Muscle of leg (tissue), 16 donors: ENCODE measurements at places on chromosomes 1 and 21. TPM values are rescaled to one million over a fixed set of nuclear protein-coding genes. Genes with fewer than 3 reads are reported as not detected.

DNA sequence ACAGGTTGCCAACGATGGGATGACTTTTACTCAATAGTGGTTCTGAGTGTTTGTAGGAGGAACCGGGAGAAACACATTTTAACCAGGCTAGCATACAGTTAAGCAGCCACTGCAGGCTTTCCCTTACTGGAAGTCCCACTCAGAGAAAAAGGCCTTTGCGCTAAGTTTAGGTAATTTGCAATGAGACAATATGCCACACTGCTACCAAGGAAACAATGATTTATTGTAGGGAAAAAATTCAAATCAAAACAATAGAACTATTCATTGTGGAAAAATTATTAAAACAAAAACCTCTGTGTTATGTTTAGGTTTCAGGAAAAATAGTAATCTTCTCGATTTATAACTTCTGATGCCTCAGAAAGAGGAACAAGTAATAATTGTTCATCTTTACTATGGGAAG is 51.4 kb upstream of the CR2 start:
- DNase-seq = no peak

GRCh38 chr1:10117865-10118264 is 85.1 kb downstream of the UBE4B start:
- DNase-seq = no peak

GRCh38 chr21:42665026-42665425 is 11.6 kb downstream of the PDE9A start:
- DNase-seq = no peak

DNA sequence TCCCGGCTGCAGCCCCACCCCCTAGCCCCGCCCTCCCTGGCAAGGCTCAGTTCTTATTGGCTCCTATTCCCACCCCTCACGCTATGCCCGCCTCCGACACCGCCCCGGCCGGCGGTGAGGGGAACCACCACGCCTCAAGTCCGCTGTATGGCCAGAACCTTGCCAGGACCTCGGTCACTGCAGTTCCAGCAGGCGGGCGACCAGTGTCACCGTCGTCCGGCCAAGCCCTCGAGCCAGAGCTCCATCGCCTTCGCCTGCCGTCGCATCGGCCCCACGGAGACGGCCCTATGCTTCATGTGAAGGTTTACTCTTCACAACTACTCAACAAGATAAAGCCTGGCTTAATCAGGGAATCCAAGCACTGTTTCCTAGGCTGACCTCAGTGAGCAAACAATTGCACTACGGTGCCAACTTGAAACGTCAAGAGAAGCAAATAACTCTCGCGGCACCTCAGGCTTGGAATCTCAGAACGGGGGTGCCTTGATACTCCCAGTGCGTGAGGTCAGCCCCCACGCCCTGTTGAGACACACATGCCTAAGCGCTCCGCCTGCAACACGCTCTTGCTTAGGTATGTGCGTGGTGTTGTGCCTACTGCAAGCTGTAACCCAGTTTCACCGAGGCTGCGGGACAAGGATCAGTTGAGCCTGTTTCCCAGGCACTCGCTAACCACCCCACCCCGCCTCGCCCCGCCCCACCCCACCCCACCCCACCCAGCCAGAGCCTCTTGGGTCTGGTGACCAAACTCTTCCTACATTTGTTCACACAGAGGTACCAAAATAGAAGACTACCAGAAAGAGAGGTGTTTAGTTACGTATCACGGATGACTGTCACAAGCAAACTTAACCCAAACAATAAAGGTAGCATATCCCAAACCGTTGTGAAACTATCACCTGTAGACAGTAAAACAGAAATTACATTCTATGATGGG is 498 bp upstream of the DENND2C start:
- peak; percentile 96 for DNase-seq

DNA sequence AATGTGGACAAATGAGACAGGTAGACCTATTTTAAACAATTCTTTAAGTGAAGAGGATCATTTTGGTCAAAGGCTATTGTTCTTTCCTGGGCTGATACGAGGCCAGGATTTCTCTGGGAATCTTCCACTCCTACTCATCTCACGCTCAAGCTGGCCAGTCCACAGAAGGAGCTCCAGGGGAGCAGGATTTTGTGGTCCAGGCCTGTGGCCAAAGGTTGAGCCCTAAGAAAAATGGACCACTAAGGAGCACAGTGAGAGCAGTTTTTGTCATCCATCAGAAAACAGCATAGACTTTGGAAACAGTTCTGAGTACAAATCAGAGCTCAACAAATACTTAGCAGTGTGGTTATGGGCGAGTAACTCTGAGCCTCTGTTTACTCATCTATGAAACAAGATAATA is 260.2 kb upstream of the RUNX1 start:
- DNase-seq = no peak

GRCh38 chr1:40732756-40733301 is 41.3 kb downstream of the NFYC start:
- no peak for DNase-seq

- peak; percentile 69 for DNase-seq
These were observed 645.2 kb upstream of the USP24 start for GRCh38 chr1:55860326-55860725.

The S100A3 gene
- 0.31 TPM for total RNA-seq
